ENCODE measurements at places on chromosomes 5 and 9.
A peak's percentile ranks its signal among the peaks of the same experiment; 100 is the strongest.

DNA sequence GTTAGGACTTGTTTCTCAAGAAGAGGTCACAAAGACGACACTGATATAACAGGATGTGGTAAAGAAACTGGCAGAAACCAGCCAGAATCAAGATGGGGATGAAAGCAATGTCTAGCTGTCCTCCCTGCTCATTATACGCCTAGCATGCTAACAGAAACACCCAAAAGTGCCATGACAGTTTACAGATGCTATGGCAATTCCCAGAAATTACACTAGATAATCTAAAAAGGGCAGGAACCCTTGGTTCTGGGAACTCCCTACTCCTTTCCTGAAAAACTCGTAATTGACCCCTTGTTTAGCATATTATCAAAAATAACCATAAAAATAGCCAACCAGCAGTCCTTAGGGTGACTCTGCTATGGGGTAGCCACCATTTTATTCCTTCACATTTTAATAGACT is 10.9 kb upstream of the MRPS30 start:
- DNase-seq: no peak

DNA sequence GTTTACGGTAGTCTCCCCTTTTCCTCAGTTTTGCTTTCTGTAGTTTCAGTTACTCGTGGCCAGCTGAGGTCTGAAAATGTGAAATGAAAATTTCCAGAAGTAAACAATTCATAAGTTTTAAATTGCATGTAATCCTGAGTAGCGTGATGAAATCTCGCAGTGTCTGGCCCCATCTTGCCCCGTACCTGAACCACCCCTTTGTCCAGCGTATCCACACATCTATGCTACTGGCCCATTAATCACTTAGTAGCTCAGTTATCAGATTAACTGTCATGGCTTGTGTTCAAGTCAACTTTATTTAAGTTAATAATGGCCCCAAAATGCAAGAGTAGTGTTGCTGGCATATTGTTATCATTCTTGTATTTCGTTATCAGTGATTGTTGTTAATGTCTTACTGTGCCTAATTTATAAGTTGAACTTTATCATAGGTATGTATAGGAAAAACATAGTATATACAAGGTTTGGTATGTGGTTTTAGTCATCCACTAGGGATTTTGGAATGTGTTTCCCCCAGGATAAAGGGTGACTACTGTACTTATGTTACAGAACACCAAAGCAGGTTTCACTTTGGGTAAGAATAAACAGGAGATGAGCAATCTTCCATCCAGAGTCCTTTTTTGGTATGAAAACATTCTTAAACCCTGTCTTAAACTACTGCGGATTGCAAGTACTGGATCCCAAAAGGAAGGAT is 118.4 kb upstream of the KCNN2 start:
- peak; percentile 97 for DNase-seq

DNA sequence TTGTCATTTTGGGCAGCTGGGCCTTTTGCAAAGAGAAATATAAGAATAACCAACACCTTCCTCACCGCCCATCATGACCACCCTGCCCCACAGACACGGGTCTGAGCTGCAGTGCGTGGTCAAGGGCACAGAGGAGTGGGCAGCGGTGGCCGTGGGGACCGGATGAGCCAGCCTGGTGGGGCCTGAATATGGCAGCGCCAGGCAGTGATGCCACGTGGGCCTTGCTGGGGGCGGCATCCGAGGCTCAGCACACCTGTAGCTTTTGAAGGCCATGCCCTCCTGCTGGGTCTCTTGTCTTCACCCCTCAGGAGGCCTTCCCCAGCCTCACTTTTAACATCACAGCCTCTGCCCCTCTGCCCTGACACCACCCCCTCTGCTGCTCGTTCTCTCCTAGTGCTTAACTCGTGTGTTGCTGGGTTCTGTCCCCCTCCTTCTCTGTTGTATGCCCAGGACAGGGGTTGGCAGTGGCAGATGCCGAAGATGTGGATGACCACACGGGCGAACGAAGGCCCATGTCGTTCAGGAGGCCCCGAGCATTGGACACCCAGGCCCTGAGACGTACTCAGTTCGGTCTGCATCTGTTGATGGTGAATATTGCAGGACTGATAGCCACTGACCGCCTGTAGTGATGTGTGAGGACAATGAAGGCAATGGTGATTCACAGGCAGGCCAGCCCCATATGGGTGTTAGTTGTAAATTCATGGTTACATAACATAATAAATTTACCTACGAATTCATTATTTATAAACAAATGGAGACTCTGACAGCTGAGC is 46.0 kb downstream of the AHRR start:
- DNase-seq: no peak

DNA sequence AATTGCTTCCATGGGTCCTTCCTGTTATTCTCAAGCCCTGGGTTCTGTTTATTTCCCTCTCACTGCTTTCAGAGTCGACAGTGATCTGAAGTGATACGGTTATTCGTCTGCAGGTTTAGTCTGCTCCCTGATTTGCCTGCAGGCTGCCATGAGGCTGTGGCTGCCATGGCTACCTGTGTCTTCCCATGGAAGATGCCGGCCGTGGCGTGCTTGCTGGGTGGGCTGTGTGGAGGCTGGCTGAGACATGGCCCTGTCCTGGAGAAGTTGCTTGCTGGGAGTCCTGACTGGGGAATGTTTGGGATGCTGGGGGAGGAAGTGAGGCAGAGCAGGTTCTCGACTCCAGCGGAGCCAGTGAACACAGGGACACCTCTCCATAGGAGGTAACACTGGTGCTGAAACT is 104.1 kb upstream of the TBC1D2 start:
- no peak for DNase-seq

DNA sequence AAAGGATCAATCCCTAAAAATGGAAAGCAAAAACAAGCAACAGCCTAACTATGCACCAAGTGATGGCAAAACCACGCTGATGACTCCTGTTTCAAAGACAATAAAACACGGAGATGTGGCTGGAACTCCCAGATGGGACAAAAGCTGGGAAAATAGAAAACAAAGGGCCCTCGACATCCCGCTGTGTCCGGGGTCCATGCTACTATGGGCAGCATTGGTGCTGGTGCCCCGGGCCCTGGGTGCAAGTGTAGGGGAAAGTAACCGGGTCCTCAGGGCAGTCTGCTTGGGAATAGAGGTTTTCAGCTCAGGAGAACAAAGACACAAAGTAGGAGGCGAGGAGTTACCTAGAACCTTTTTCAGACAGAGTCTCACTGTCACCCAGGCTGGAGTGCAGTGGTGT is 46.1 kb downstream of the MRPL36 start:
- DNase-seq: no peak
